Choroid plexus epithelial cell (primary cell): ENCODE measurements at places on chromosomes 3 and 15.

- DNase-seq, result peak; percentile 52
Measured at GRCh38 chr3:9951962-9952805, at the start of gene PRRT3. PRRT3 (minus strand) TSS chr3:9952408; CDS start chr3:9950115, 2,293 bp downstream.

GRCh38 chr3:46705022-46705530, 3.9 kb downstream of the TMIE start:
- DNase-seq, result peak; percentile 77

DNA sequence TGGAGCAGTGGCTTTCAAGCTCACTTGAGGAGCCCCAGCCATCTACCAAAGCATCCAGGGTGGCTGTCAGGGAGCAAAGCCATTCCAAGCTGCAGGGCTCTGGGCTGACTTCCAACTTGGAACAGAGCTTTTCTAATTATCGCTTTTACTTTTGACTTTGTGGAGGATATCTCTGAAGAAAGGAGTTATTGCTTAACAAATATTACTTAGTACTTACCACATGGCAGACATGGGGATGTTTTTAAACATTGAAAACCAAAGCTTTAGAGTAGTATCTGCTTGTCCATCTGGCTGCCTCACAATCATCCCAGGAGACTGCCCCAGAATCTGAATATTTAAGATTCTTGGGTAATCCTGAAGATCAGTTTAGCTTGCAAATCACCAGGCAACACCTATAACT, 8.9 kb downstream of the TAGLN3 start:
- peak; percentile 85 for DNase-seq

DNA sequence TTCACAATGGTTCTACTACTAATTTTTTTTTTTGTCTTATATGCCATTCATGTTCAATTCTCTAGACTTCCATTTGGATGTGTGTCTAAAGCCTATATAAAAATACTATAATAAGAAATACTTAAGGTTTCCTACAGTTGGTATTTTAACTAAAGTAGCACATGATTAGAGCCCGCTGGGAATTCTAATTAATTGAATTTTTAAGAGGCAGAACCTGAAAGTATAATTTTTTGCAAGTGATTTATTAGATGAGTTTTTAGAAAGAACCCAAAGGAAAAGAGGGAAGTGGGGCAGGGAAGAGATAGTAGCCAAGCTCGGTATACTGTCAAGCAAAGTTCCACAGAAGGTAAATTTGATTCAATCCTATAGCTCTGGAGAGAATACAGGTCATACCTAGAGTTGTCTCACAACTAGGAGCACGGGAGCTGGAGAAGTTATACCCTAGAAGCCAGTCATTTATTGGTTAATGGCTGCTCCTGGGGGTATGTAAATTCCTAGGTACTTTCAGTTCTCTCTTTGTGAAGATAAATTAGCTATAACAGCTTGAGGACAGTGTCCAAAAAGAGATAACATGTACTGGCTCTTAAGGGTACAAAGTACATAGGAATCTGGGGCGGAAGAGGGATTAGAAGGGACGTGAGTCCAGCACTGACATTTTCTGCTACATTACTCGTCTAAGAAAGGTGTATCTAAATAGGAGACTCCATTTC, 225.6 kb downstream of the CNTN6 start:
- no peak for DNase-seq

GRCh38 chr3:50267280-50267913, 1.6 kb upstream of the SEMA3B start:
- peak; percentile 46 for DNase-seq

DNA sequence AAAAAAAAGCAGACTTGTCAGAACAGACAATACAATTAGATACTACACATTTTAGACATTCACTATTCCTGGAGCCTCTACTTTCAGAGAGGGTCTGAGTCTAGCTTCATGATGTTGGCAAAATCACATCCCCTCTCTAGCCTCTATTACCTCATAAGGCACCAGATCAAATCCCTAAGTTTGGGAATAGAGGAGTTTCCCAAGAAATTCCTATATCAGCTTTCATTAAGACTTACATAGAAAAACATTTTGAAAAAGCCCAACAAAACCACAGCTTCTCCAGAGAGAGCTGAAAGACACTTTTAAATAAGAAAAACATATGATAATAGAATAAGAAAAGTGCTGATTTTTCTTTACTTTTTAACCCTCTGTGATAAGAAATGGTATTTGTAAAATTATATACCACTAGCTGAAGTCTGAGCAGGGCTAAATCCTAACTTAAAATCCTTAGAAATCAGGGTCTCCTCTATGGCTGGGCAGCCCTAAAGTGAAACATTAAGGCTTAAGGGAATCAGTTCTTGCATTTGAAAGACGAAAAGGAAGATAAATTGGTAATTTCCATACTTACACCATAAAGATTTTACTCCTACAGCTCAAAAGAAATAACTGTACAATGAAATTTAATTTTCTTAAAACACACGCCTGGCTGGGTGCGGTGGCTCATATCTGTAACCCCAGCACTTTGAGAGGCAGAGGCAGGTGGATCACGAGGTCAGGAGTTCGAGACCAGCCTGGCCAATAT, 4.3 kb downstream of the TBC1D2B start:
- no peak for DNase-seq

GRCh38 chr3:127604035-127604434, 5.8 kb downstream of the MCM2 start:
- no peak for DNase-seq

DNA sequence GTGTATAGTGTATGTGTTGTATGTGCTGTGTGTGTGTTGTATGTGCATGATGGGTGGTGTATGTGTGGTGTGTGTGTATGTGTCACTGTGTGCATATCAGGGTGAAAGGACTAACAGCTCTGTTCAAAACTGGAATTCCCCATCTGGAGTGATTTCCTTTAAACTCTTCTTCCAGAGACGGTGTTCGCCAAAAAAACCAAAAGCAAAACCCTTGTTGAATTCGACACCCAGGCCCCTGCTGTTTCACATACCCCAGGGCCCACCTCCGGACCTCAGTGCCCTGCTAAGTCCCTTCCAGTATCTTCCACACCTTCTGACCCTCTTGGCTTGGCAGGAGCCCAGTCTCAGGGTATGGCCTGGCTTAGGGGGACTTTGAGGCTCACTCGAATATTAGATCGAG, 44.9 kb upstream of the SEC13 start:
- DNase-seq, result peak; percentile 82

DNA sequence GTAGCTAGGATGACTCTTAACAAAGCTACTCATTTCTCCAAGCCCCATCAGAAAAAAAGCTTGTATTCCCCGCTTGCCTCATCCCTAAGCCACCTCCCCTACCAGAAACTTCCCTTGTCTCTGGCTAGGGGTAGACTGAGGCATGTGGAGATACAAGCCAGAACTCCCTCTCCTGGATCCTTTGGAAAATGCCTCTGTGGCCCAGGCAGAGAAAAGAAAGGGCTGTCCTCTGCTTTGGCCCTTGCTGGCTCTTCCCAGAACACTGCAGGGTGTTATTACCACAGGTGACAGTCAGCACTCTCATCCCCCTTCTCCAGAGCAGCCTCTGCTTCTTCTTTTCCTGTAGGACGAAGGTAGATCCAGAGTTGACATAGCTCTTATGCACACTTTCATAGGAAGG, 15.2 kb downstream of the RMDN3 start:
- no peak for DNase-seq

DNA sequence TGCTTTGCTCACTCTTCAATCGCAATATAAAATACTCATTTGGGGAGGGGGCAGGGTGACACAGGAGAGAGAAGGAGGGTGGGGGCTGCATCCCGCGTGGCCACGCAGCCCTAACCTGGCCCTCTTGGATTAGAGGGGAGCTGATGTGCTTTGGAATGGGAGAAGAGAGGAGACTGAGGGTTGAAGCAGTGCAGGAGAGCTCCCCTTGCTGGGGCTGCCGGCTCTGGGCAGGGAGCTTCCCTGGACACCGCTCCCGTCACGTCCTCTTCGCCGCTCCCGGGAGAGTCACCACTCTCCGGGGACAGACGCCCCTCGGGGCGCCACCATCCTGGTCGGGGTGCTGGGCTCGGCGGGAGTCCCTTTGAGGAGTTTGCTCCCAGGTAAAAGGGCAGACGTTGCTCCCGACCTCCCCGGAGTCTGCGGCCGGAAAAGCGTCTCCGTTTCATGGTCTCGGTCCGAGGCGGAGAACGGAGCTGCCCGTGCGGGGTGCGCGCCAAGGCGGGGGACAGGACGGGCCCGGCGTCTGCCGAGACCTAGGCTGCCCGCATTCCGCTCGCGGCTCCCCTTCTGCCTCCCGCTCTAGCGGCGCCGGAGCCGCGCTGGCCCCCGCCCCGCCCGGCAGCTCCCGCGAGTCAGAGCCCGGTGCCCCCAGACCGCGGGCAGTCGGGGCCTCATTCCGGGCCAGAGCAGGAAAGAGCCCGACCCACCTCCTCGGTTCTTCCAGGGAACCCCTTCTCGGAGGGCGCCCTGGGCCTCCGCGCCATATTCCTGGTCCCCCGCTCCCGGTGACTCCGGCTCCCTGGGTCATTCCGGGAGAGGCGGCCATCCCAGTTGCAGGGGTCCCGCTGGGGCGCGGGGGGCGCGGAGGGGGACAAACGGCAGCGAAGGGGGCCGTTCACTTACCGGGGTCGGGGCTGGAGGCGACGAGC, 603 bp downstream of the SLC7A14 start:
- DNase-seq, result no peak

DNA sequence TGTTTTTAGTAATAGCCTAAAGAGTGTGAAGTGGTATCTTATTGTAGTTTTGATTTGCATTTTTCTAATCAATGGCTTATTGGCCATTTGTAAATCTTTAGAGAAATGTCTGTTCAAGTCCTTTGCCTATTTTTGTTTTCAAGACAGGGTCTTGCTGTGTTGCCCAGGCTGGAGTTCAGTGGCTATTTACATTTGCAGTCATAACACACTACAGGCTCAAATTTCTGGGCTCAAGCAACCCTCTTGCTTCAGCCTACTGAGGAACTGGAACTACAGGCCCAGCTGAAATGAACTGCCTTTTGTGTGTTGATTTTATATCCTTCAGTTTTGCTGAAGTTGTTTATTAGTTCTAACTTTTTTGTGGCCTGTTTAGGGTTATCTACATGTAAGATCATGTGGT, 27.9 kb downstream of the BSN start:
- DNase-seq, result no peak

- no peak for DNase-seq
Measured at GRCh38 chr3:71414189-71414927, 169.2 kb downstream of the FOXP1 start.

GRCh38 chr3:123344175-123344906, 104.5 kb downstream of the ADCY5 start:
- DNase-seq, result peak; percentile 87

GRCh38 chr15:48279608-48280007, 51.6 kb upstream of the DUT start:
- DNase-seq, result no peak

DNA sequence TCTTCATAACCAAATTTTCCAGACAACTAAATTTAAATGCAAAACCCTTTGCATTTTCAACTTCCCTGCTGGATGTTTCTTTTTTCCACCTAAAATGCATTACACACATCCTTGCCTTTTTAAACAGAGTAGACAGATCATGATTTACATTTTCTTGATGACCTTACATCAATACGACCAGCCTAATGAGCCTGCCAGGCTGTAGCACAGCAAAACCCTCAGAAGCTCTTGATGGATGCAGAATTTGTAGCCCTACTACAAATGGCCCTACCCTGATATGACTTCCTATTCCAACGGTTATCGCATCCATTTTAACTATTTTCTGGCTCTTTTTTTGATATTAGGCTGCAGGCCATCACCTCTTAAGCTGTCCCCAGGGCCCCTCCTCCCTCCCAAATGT, 66.3 kb downstream of the NTRK3 start:
- no peak for DNase-seq
